ENCODE measurements at places on chromosomes 16 and 17. TPM values are rescaled to one million over a fixed set of nuclear protein-coding genes. Genes with fewer than 3 reads are reported as not detected.

- no peaks in the 10 kb centered on the region for H3K4me1 ChIP-seq
- H3K4me3 ChIP-seq, result no peak overlapping the region
- H3K27ac ChIP-seq, result no peak overlapping the region
- no peak for DNase-seq
Observed at GRCh38 chr16:66258916-66259845, 107.3 kb upstream of the CDH5 start.

GRCh38 chr17:13154930-13155329, 137.1 kb upstream of the ELAC2 start:
- H3K27ac ChIP-seq, result no peak overlapping the region
- DNase-seq, result no peak
- H3K4me1 ChIP-seq, result no peaks in the 10 kb centered on the region

Gene UMOD
- 1.5 TPM for total RNA-seq

DNA sequence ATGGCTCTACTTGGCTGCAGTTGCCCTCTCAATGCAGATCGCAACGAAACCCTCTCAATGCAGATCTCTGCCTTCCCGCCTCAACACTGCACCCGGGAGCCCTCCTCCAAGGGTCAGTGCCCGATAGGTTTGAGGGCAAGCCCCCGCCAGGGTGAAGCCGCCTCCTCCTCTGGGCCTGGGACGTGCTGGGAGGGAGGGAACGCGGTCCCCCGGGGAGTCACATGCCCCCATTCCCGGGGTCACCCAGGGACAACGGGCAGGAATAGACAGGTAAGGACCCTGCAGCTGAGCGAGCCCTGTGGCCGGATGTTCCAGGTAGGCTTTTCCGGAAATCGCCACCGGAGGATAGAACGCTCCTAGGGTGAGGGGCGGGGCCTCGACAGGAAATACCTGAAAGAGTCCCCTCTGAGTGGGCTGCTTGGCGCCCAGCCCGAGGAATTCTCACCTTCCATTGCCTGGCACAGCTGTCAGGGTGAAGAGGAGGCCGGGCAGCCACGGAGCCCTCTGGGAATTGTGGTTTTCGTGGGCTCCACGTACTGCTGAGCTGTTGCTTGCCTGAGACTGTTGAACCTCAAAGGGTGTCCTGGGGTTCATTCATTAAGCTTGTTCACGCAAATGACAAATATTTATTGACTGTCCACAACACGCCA, 12.8 kb downstream of the ZNF174 start:
- H3K27ac ChIP-seq, result no peak overlapping the region
- no peak for DNase-seq
- H3K36me3 ChIP-seq, result peaks cover 1% of the 10 kb centered on the region
- H3K4me1 ChIP-seq, result no peaks in the 10 kb centered on the region
- no peak overlapping the region for H3K4me3 ChIP-seq

GRCh38 chr17:45256114-45256966, 5.6 kb downstream of the SPATA32 start:
- H3K27ac ChIP-seq, result no peak overlapping the region
- no peaks in the 10 kb centered on the region for H3K27me3 ChIP-seq
- no peaks in the 10 kb centered on the region for H3K36me3 ChIP-seq
- H3K4me3 ChIP-seq, result no peak overlapping the region
- H3K4me1 ChIP-seq, result no peaks in the 10 kb centered on the region

- no peak overlapping the region for H3K4me3 ChIP-seq
- H3K27me3 ChIP-seq, result no peaks in the 10 kb centered on the region
- no peaks in the 10 kb centered on the region for H3K4me1 ChIP-seq
- H3K36me3 ChIP-seq, result no peaks in the 10 kb centered on the region
Observed at GRCh38 chr17:65049085-65049756, 7.3 kb downstream of the GNA13 start.

- no peaks in the 10 kb centered on the region for H3K36me3 ChIP-seq
- peak overlapping the region; percentile 1 for H3K27ac ChIP-seq
- H3K4me3 ChIP-seq, result peak overlapping the region; percentile 44
- no peaks in the 10 kb centered on the region for H3K27me3 ChIP-seq
- peaks cover 4% of the 10 kb centered on the region for H3K4me1 ChIP-seq
- no peak for DNase-seq
Observed at GRCh38 chr16:67277999-67278772, 1.1 kb upstream of the PLEKHG4 start.

DNA sequence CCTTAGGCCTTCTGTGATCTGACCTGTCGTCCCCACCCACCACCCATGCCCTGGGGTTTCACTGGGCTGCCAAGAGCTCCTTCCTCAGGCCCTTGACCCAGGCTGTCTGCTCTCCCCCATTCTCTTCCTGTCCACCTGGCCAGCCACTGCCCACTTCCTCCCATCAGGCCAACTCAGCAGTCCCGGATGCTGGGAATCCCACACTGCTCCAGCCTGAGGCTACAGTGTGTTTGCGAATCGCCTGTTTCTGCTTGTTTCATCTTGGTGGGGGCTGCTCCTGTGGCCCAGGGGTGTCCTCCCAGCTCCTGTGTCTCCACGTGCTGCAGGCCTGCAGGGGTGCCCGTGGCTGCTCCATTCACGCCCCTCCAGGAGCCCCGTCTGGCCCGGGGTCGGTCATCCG, 839 bp upstream of the METRN start:
- no peaks in the 10 kb centered on the region for H3K36me3 ChIP-seq
- H3K27me3 ChIP-seq, result peaks cover 5% of the 10 kb centered on the region
- H3K4me1 ChIP-seq, result peaks cover 14% of the 10 kb centered on the region
- H3K27ac ChIP-seq, result no peak overlapping the region

GRCh38 chr16:71229344-71229743, 1.2 kb downstream of the HYDIN start:
- no peaks in the 10 kb centered on the region for H3K4me1 ChIP-seq
- DNase-seq, result no peak
- no peak overlapping the region for H3K27ac ChIP-seq
- no peak overlapping the region for H3K4me3 ChIP-seq
- no peaks in the 10 kb centered on the region for H3K36me3 ChIP-seq
- H3K27me3 ChIP-seq, result no peaks in the 10 kb centered on the region

GRCh38 chr17:1179818-1180742, at the start of gene ABR:
TSS of gene ABR (minus strand) at chr17:1179981. CDS start at chr17:1179727, 254 bp downstream.
- H3K27me3 ChIP-seq, result no peaks in the 10 kb centered on the region
- peak within 1 kb of the TSS; percentile 84 for H3K4me3 ChIP-seq
- H3K27ac ChIP-seq, result peak within 1 kb of the TSS; percentile 57

Gene RPL23
- total RNA-seq, result 2,029 TPM

GRCh38 chr17:9451934-9452333, 123.7 kb downstream of the STX8 start:
- H3K4me1 ChIP-seq, result no peaks in the 10 kb centered on the region
- no peaks in the 10 kb centered on the region for H3K27me3 ChIP-seq
- no peak for DNase-seq
- no peak overlapping the region for H3K27ac ChIP-seq

Gene ABCA8
- 7.8 TPM for total RNA-seq

- H3K4me3 ChIP-seq, result no peak overlapping the region
- H3K4me1 ChIP-seq, result no peaks in the 10 kb centered on the region
- H3K27me3 ChIP-seq, result no peaks in the 10 kb centered on the region
- no peaks in the 10 kb centered on the region for H3K36me3 ChIP-seq
- H3K27ac ChIP-seq, result no peak overlapping the region
- DNase-seq, result peak; percentile 11
Observed at GRCh38 chr16:53768593-53768992, 64.6 kb downstream of the FTO start.

DNA sequence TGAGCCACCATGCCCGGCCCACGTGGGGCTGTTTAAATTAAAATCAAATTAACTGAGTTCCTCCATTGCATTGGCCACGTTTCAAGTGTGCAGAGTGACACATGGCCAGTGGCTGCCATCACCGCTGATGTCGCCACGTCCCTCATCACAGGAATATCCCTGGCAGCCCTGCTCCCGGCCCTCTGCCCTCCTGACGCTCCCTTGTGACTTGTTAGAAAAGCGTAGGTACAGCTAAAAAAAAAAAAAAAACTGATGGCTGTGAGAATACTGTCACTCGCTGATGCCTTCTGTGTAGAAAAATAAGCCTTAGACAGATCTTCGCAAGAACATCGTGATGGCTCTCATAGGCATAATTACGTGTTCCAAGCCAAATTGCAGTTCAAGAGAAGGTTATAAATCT, 21.7 kb downstream of the CARHSP1 start:
- DNase-seq, result no peak
- H3K36me3 ChIP-seq, result no peaks in the 10 kb centered on the region
- H3K4me3 ChIP-seq, result no peak overlapping the region
- no peak overlapping the region for H3K27ac ChIP-seq
- no peaks in the 10 kb centered on the region for H3K27me3 ChIP-seq

DNA sequence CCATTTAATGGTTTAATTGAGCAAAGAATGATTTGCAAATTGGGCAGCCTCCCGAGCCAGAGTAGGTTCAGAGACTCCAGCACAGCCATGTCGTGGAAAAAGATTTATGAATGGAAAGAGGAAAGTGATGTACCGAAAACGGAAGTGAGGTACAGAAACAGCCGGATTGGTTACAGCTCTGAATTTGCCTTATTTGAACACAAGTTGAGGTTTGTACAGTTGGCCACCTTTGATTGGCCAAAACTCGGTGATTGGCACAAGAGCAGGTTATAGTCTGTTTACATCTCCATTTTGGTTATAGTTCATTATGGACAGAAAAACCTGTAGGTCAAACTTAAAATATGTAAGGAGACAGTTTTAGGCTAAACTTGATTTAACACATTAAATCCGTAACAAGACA, 44.5 kb downstream of the TENT4B start:
- H3K4me1 ChIP-seq, result no peaks in the 10 kb centered on the region
- H3K27me3 ChIP-seq, result no peaks in the 10 kb centered on the region
- H3K27ac ChIP-seq, result no peak overlapping the region
- H3K36me3 ChIP-seq, result no peaks in the 10 kb centered on the region
- no peak for DNase-seq

Gene LPCAT2
- 13.6 TPM for total RNA-seq

DNA sequence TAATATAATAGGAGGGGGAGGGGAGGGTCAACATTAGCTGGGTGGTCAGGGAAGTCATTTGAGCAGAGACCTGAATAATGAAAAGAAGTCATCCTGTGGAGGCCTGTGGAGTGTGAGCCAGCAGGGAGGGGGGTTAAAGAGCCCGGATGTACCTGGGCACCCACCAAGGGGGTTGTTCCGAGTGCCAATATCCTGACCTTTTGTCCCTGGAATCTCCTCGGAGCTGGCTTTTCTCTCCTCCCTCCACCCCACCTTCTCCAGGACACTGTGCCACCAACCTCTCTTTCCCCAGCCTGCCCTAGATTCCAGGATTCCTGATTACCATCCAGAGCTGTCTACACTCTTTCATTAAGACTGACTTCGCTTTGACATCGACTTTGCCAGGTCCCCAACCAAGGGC, 6.2 kb downstream of the SHBG start:
- DNase-seq, result no peak
- H3K27ac ChIP-seq, result no peak overlapping the region
- no peak overlapping the region for H3K4me3 ChIP-seq
- no peaks in the 10 kb centered on the region for H3K4me1 ChIP-seq

- no peak for DNase-seq
- H3K4me3 ChIP-seq, result no peak overlapping the region
- no peak overlapping the region for H3K27ac ChIP-seq
- no peaks in the 10 kb centered on the region for H3K27me3 ChIP-seq
Observed at GRCh38 chr17:32654324-32654723, 167.5 kb downstream of the CDK5R1 start.

DNA sequence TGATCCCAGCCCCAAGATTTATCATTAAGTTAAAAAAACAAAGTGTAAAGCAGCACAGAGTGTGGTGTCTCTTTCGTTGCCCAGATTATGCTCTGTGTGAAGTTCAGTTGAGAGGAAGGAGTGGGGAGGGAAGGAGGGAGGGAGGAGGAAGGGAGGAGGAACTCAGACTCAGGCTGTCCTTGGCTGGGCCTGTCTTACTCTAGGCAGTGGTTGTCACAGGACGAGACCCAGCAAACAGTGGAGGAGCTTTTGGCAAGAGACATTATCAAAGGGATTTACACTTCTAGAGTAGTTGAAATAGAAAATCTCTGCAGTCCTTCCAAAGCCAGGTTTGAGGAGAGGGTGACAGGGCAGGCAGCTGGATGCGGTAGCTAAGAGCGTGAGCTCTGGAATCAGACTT, 27.8 kb downstream of the KNOP1 start:
- no peak overlapping the region for H3K27ac ChIP-seq
- DNase-seq, result no peak
- no peaks in the 10 kb centered on the region for H3K4me1 ChIP-seq
- H3K27me3 ChIP-seq, result no peaks in the 10 kb centered on the region

Gene MYH8
- total RNA-seq, result 0.40 TPM

Gene AOC2
- total RNA-seq, result 4.9 TPM

Gene ERN2
- 2.9 TPM for total RNA-seq

DNA sequence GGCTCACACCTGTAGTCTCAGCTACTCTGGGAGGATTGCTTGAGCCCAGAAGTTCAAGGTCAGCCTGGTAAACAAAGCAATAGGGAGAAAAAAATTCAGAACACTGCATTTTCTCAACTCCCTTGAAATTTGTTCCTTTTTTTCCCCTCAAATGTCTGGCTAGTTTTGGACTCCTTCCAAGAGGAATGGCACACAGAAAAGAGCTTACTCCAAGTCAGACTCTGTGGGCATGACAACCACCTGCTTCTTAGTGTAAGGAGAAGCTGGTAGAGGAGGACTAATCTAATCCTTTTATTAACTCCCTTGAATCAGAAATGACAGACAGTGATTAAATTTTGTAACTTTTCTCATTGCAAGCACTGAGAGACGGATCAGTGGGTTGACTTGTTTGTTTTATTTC, 27.9 kb upstream of the HYDIN start:
- H3K4me3 ChIP-seq, result no peak overlapping the region
- H3K4me1 ChIP-seq, result no peaks in the 10 kb centered on the region
- no peaks in the 10 kb centered on the region for H3K27me3 ChIP-seq
- no peaks in the 10 kb centered on the region for H3K36me3 ChIP-seq

GRCh38 chr17:43905985-43906852, 1.1 kb downstream of the MPP2 start:
- no peaks in the 10 kb centered on the region for H3K36me3 ChIP-seq
- no peak for DNase-seq
- H3K4me1 ChIP-seq, result peaks cover 6% of the 10 kb centered on the region
- peak overlapping the region; percentile 79 for H3K27ac ChIP-seq

Gene CCL14
- 28.0 TPM for total RNA-seq

Gene CACNG3
- total RNA-seq, result not detected

GRCh38 chr17:18910881-18911280, 41.1 kb upstream of the SLC5A10 start:
- H3K27ac ChIP-seq, result no peak overlapping the region
- no peaks in the 10 kb centered on the region for H3K36me3 ChIP-seq
- no peak overlapping the region for H3K4me3 ChIP-seq
- H3K4me1 ChIP-seq, result no peaks in the 10 kb centered on the region

DNA sequence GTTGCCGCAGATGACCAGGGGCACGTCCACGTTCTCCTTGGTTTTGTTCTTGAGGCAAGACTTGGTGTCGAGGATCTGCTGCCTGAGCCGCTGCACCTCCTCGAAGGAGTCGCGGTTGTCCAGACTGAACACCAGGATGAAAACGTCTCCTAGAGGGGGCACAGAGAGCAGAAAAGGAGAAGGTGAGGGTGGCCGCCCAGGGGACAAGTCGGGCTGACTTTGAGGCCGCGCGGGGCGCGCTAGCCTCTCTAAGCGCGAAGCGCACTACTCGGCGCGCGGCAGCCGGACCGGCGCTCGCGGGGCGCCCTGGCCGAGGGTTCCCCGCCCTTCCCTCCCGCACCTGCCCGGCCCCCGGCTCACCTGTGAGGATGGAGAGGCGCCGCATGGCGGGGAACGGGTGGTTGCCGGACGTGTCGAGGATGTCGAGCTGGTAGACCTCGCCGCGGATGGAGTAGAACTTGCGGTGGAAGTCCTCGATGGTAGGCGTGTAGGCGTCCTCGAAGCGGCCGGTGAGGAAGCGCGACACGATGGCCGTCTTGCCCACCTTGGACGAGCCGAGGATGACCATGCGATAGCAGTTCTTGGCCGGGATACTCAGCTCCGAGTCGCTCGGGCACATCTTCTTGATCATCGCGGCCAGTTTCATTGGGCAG, 533 bp downstream of the RASD1 start:
- H3K27ac ChIP-seq, result peak overlapping the region; percentile 95
- DNase-seq, result peak; percentile 36
- H3K4me3 ChIP-seq, result peak overlapping the region; percentile 55
- no peaks in the 10 kb centered on the region for H3K27me3 ChIP-seq

Measured in prostate gland (tissue), 2 donors.